ENCODE measurements at places on chromosomes 4 and X. TPM values are rescaled to one million over a fixed set of nuclear protein-coding genes. Genes with fewer than 3 reads are reported as not detected.

GRCh38 chrX:119497185-119497584 is 28.9 kb downstream of the SLC25A5 start:
- no peaks in the 10 kb centered on the region for H3K36me3 ChIP-seq
- H3K4me1 ChIP-seq, result peaks cover 11% of the 10 kb centered on the region
- no peak for DNase-seq
- no peaks in the 10 kb centered on the region for H3K27me3 ChIP-seq
- H3K4me3 ChIP-seq, result no peak overlapping the region

GRCh38 chr4:15418956-15419355 is 8.9 kb upstream of the C1QTNF7 start:
- H3K36me3 ChIP-seq, result no peaks in the 10 kb centered on the region
- no peak for DNase-seq
- H3K4me3 ChIP-seq, result no peak overlapping the region
- H3K27me3 ChIP-seq, result no peaks in the 10 kb centered on the region
- H3K4me1 ChIP-seq, result peaks cover 10% of the 10 kb centered on the region
- no peak overlapping the region for H3K27ac ChIP-seq

DNA sequence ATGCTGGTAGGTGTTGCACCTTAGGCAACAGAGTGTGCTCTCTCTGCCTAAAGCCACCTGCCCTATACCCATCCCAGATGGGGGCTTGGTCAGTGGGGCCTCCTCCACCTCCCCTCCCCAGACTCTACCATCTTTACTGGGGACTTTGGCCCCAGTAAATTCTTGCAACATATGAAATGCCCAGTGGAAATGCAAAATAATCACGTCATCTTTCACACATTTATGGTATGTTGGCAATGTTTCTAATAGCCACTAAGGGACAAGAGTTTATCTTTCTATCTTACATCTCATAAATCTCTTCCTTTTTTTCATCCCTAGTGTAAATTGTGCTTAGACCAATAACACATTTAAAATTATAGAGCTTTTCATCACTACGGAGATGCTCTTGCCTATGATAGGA is 103.0 kb upstream of the MAML3 start:
- H3K36me3 ChIP-seq, result no peaks in the 10 kb centered on the region
- peaks cover 17% of the 10 kb centered on the region for H3K4me1 ChIP-seq
- H3K27me3 ChIP-seq, result peaks cover 13% of the 10 kb centered on the region
- no peak overlapping the region for H3K4me3 ChIP-seq
- H3K27ac ChIP-seq, result no peak overlapping the region

DNA sequence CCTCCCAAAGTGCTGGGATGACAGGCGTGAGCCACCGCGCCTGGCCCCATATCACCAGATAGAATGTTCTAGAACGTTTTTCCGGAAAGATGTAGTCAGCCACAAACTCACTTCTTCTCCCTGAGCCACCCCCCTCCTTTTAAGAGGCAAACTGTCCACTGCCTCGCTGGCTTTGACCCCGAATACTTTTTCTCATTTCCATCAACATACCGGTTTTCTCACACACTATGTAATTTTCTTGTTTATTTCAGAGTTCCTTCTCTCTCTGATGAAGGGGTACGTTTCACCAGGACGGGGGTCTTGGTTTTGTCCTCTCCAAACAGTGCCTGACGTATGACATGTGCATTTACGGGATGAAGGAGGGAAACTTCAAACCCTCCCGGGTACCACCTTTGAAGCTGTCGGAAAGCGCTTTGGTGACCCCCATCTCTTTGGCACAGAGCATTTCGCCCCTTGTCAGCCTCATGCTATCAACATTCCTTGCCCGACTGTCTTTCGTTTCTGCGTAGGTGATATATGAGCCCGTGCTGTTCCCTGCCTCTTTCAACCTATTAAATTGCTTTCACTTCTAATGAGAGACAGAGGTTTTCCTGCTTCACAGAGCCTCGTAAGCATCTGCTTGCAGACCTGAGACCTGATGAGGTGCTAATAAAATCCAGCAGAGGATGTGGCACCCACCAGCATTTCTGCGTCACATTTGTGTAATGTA is 73.8 kb downstream of the CRLF2 start:
- no peak overlapping the region for H3K27ac ChIP-seq
- no peaks in the 10 kb centered on the region for H3K4me1 ChIP-seq
- peaks cover 6% of the 10 kb centered on the region for H3K27me3 ChIP-seq
- no peak overlapping the region for H3K4me3 ChIP-seq
- no peaks in the 10 kb centered on the region for H3K36me3 ChIP-seq

The CTAG1A gene
- not detected for total RNA-seq

Measured in activated naive CD8-positive, alpha-beta T cell treated with anti-CD3 and anti-CD28 coated beads for 36 hours (primary cell).